SIG-M5 (cell line): ENCODE measurements at places on chromosomes 16 and 17.

DNA sequence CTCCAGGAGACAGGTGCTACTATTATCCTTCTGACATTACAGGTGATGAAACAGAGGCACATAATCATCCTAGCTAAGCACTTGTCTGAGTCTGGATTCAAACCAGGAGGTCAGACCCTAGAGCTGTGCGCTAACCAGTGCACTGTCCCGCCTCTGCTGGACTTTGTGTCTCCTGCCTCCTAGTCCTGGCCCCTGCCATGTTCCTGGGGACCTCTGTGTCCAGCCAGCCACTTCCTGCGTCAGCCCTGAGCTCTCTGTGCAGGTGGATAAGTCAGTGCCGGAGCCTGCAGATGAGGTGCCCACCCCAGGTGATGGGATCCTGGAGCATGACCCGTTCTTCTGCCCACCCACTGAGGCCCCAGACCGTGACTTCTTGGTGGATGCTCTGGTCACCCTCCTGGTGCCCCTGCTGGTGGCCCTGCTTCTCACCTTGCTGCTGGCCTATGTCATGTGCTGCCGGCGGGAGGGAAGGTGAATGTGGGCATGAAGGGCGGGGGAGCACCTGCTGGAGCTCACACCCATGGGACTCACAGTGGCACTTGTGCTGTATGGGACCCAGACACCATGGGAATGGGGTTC lies 4.2 kb downstream of the SGCA start:
- no peak for DNase-seq

DNA sequence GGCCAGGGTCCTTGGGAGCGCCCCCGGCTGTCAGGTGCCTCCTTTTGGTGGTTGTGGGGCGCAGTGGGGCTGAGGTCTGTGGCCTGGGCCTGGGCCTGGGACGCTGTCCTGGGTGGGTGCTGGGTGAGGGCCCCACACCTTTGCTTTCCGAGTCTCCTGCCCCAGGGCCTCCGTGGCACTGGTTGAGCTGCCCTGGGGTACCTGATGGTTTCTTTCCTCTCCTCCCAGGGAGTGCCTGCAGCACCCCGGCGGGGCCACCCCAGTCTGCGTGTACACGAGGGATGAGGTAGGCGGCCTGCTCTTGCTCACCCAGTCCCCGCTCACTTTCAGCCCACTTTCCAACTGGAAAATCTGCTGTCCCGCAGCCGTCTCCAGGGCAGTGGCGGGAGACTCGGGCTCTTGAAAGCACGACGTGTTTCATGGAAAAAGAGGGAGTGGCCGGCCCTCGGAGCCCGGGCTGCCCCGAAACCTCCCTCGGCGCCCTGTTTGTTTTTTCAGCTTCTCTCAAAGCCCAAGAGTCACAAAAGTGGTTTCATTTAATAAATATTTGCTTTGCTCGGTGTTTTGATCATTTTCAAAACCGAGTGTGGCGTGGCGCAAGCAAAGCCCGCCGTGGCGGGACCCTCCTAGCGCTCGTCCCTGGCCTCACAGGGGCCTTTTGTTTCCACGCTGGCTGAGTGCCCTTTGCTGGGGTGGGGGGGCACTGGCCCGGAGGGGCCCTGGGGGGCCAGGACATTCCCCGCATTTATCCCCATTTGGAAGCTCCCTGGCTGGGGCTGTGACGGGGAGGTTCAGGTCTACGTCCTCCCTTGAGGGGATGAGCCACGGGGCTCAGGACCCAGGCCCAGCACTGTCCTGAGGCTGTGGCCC lies 17.4 kb downstream of the ASPSCR1 start:
- no peak for DNase-seq

- DNase-seq, result no peak
Observed at GRCh38 chr16:86277221-86277620, 233.1 kb upstream of the FOXF1 start.

GRCh38 chr17:59002848-59003247 lies 103.8 kb downstream of the TRIM37 start:
- no peak for DNase-seq

GRCh38 chr17:67629971-67630320 lies 87.8 kb upstream of the NOL11 start:
- no peak for DNase-seq

DNA sequence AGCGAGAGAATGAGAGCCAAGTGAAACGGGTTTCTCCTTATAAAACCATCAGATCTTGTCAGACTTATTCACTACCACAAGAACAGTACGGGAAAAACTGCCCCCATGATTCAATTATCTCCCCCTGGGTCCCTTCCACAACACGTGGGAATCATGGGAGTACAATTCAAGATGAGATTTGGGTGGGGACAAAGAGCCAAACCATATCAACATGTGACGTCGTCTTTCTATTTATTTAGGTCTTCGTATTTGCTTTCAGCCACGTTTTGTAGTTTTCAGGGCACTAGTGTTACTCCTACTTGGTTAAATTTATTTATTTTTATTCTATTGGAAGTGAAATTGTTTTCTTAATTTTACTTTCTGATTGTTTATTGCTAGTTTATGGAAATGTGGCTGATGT lies 27.9 kb upstream of the CEP20 start:
- DNase-seq, result no peak

- DNase-seq, result no peak
Observed at GRCh38 chr17:4313221-4314114, 49.7 kb upstream of the ANKFY1 start.

GRCh38 chr17:6485646-6486412 lies 41.6 kb downstream of the PIMREG start:
- no peak for DNase-seq

- no peak for DNase-seq
Observed at GRCh38 chr17:44547625-44548267, 9.5 kb upstream of the FZD2 start.

DNA sequence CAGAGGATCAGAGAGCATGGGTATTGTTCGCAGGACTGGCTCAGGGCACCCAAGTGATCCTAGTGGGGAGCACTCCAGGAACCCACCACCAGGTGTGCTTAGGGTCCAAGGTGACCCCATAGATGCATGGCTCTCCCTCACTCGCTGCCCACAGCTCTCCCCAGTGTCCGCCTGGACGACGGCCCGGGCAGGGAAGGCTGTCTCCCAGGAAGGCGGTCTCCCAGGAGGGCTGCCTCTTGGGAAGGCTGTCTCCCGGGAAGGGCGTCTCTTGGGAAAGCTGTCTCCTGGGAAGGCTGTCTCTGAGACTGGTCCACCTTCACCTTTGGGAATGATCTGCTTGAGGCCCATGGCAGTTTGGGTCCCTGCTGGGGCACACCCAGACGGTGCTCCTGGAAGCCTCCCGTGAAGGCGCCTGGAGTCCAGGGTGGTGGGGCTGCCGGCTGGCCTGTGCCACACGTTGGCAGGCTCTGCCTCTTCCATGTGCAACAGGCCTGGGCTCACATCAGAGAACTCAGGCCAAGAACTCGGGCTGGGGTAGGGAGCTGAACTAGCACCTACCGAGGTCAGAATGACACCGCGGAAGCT lies 5.0 kb downstream of the ECI1 start:
- no peak for DNase-seq

- DNase-seq, result no peak
Observed at GRCh38 chr17:48954300-48954755, 9.7 kb upstream of the SNF8 start.

DNA sequence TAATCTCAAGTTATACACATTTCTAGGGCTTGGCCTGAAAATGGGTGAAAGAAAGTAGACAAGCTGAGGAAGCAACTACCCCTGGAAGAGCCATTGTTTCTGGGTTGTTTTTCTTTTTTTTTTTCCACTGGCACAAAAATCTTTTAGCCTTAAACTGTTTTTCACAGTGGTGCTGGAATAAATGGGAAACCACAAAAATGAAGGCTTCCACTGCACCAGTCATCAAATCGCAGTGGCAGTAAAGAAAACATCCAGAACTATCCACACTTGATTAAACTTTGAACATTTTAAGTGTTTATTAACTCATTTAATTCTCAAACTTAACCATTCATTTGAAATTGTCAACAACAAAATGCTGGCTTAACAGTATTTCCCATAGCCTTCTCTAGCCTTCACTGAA lies 14.3 kb downstream of the CMTM4 start:
- no peak for DNase-seq

GRCh38 chr16:11050536-11050935 lies 106.2 kb downstream of the CLEC16A start:
- no peak for DNase-seq

- DNase-seq, result no peak
Observed at GRCh38 chr17:45784293-45784740, at the start of gene CRHR1. Gene CRHR1, plus strand, starts transcription at chr17:45784320. Its CDS starts 225 bp downstream, at chr17:45784545.

- DNase-seq, result no peak
Observed at GRCh38 chr17:64085650-64086005, 44.3 kb downstream of the ERN1 start.

DNA sequence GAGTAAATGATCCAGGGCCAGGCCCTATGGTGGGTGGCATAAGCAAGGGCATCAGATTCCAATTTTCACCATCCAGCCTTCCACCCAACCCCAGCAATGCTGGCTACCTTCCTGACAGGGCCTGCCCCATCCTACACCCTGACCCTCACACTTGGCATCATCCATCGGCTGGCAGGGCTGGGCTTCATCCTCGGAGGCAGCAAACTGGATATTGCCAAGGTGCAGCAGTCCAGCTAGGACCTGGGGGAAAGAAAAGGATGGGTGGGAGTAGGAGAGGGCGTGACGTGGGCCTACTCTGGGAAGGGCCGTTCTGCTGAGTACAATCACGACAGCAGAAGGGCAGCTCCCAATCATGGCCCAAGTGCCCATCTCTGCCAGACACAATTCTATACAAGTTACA lies 23.5 kb downstream of the MYO19 start:
- DNase-seq, result no peak

DNA sequence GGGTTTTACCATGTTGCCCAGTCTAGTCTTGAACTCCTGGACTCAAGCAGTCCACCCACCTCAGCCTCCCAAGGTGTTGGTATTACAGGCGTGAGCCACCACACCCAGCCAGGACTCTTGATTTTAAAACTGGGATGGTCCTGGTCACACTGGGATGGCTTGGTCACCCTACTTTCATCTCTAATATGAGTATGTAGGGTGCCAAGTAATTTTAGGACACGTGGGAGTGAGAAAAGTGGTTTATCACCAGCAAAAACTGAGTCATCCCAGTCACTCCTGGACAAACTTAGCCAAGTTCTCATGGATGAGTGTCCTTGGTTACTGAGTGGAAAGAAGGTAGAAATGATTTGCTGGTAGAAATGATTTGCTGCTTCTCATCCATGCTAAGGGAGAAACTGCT lies 9.9 kb downstream of the CLEC19A start:
- DNase-seq, result no peak

GRCh38 chr17:58344047-58344790 lies 7.8 kb downstream of the SUPT4H1 start:
- peak; percentile 83 for DNase-seq

DNA sequence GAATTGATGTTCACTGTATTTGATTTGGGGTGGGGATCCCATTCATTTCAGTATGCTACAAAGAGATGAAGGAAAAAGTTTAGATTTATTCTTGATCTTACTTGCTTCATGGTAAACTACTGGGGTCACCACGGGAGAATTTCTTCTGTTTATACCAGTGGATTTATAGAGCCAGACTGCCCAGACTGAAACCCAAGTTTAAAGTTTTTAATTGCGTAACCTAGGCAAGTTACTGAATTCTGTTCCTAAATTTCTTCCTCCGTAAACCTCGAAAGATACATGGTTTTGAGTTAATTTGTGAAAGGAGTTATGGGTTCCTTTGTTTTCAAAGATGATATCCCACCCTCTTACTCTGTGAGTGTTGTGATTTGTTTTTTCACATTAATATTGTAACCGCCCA lies 26.4 kb downstream of the PIGL start:
- no peak for DNase-seq

- DNase-seq, result no peak
Observed at GRCh38 chr16:87830673-87831420, 38.5 kb downstream of the SLC7A5 start.

DNA sequence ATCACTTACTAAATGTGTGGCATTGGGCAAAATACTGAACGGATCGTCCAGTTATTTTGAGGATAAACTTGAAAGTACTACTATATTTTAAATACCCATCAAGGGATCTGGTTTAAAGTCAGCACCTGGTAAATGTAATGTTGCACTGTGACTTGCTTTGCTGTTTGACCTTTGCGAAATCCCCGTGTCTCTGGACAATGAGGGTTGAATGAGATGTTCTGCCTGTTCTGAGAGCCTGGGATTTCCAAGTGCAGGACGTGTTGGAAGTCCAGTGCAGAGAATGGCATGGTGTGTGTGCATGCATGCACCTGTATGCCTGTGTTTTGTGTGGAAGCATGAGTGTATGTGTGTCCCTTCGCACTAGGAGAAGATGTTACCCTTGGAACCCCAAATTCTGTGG lies 106.6 kb downstream of the N4BP1 start:
- no peak for DNase-seq

- no peak for DNase-seq
Observed at GRCh38 chr17:32269377-32269776, 3.7 kb downstream of the RHBDL3 start.

DNA sequence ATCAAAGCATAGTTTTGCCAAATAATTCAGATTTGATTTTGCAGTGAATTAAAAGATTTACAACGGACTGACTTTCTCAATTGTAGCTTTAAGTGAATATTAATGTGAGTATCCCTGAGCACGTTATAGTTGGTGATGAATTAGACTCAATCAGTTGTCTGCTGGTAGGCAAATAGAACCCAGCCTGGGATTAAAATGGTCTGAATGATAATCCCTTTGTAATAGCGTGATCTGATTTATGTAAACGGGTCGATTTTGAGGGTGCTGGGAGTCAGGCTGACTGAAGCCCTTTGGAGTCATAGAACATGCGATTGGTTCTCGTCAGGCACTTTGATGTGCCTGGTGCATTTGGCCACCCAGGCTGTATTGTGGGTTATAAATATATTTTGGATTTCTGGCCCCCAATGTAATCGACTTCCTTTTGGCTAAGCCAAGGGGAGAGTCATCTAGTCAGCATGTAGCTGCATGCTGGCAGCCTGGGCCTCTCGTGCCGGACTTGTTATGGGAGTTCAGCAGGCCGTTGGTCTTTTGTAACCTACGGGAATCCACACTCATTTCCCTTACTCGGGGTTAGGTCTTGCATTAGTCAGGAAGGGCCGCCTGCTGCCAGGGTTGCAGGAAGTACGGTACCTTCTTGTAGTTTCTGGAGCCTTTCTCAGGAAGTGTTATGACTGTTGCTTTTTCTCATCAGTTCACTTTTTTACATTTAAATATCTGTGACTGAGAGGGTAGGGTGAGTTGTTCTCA lies 5.4 kb downstream of the PGS1 start:
- no peak for DNase-seq

- no peak for DNase-seq
Observed at GRCh38 chr17:81082177-81083073, 47.5 kb downstream of the BAIAP2 start.

GRCh38 chr17:83125515-83126274 lies 46.3 kb downstream of the METRNL start:
- DNase-seq, result peak; percentile 32

- DNase-seq, result no peak
Observed at GRCh38 chr16:85983606-85984230, 84.8 kb downstream of the IRF8 start.

GRCh38 chr16:30394592-30395154 lies 547 bp upstream of the ZNF48 start:
- no peak for DNase-seq

- no peak for DNase-seq
Observed at GRCh38 chr17:49495842-49496182, 719 bp downstream of the NGFR start.
